ENCODE measurements at places on chromosomes 7 and 10.

- no peak for DNase-seq
These were observed 42.5 kb downstream of the PPP1R3C start for GRCh38 chr10:91590142-91590903.

DNA sequence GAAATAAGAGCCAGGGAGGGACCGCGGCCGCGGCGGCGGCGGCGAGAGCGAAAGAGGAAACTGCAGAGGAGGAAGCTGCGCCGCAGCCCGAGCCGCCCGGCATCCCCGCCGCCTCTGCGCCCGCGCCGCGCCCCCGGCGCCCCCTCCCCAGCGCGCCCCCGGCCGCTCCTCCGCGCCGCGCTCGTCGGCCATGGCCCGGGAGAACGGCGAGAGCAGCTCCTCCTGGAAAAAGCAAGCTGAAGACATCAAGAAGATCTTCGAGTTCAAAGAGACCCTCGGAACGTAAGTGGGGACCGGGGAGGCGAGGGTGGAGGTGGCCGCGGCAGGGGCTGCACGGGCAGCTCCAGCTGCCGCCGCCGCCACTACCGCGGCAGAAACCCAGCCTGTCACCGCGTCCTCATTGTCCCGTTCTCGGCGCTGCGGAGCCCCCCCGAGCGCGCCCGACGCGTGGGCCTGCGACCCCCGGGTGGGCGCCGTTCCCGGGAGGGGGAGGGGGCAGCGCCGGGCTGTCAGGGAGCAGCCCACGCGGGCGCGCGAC is 351 bp downstream of the CAMK1D start:
- no peak for DNase-seq

DNA sequence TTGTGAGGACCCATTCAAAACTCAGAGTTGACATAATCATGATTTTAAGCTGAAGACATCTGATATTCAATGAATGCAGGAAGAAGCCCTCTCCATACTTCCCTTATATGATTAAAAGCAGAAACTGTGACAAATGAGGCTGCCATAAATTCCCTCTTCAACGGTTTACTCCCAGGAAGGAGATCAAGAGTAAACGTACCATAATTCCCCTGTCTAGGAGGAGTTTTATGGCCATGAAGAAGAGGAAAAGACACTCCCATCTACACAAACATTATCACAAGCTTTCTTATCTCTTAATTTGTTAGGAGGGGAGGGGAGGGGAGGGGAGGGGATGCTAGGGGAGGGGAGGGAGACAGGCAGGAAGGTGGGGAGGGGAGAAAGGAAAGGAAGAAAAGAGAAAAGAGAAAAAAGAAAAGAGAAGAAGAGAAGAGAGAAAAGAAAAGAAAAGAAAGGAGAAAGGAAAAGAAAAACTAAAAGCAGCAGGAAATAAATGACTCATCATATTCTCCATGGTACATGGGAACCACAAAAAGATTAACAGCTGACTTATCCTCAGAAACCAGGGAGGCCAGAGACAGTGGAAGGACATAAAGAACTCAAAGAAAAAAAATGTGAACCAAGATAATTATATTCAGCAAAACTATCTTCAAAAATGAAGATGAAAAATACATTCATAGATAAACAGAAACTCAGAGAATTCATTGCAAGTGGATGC is 121.6 kb downstream of the ALOX5 start:
- no peak for DNase-seq

GRCh38 chr7:15684111-15684800 is 2.2 kb downstream of the MEOX2 start:
- no peak for DNase-seq

GRCh38 chr10:81034383-81034782 is 496.7 kb downstream of the SH2D4B start:
- DNase-seq: no peak

DNA sequence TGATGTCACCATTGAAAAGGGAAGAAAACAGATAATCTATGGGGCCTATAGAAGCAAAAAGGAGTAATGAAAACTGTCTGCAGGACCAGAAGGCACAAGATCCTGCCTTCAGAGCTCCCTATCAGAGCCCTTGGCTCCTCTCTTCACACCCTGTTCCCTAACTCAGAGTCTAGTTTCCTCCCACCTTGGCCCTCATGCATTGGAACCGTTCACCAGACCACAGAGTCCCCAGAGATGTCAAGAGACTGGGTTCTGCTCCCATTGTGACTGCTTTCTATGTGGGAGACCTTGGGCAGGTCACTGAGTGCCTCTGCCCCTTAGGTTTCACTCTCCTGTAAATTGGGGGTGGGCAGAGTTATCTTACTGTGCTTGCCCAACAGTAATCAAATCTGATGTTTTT is 80.1 kb upstream of the RPA3 start:
- no peak for DNase-seq

- no peak for DNase-seq
These were observed 120.1 kb upstream of the STK17A start for GRCh38 chr7:43462836-43463235.

DNA sequence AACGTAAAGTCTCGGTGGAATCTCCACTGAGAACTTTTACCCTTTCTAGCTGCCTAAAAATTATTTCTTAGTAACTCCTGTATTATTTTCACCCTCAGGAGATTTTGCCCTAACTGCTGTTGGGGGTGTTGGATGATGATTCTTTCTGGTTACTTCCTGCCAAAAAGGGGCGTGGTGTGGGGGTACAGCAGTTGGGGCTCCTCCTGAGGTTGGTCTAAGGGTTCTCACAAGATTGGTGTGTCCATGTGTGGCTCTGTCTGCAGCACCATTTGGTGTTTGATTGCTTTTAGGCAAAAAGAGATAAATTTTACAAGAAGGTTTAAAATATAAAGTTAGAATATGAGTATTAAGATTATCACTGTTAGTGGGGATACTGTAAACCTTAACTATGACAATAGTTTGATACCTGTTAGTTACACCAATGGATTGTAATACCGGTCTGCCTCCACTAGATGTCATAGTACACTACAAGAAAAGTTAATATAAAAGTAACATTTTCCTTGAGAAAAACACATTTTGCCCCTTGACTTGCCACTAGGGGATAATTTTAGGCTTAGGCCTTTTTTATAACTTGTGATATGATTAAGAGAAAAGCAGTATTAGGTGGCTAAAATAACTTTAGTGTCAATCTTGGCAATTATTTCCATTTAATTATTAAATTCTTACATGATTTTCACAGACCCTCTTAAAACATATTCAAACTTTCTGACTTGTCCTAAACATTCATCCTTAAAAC is 928.7 kb downstream of the IPMK start:
- DNase-seq: no peak

All from stimulated activated naive CD8-positive, alpha-beta T cell treated with anti-CD3 and anti-CD28 coated beads, Interleukin-15, Interleukin-2, amounts not matched to agents 100 U/mL and 50 U/mL, for 24 hours (primary cell).